ENCODE measurements at places on chromosomes 6 and 20.

- DNase-seq: no peak
Measured at GRCh38 chr6:16372029-16372776, 133.8 kb downstream of the GMPR start.

DNA sequence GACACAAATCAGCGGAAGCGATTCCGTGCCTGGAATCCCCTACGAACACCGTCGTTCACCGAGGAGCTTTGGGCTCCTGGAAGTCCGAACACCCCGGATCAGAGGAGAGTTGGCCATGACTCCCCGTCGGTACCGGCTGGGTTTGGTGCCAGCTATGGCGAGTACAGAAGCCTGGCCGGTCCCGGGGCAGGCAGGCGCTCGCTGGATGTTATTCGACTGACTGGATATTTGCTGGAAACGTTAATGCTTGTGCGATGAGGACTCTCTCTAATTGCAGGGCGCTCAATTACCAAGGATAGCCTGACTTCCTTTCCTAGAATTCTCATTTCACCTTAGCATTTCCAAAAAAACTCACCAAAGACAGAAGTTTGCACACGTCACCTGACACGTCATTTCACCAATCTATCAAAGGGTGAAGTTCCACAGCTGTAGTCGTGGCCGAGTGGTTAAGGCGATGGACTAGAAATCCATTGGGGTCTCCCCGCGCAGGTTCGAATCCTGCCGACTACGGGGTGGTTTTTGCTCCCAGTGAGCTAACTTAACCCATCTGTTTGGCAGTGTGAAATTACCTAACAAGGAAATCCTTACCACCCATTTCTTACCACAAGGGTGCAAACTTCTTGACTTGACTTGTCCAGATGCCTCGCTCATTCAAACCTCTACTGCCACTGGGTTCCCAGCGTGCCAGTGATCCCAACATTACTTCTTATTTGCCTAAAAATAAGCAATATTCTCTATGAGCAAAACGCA is 22.7 kb upstream of the ZNF184 start:
- no peak for DNase-seq

GRCh38 chr20:19885939-19886660 is 128.0 kb downstream of the RIN2 start:
- no peak for DNase-seq

DNA sequence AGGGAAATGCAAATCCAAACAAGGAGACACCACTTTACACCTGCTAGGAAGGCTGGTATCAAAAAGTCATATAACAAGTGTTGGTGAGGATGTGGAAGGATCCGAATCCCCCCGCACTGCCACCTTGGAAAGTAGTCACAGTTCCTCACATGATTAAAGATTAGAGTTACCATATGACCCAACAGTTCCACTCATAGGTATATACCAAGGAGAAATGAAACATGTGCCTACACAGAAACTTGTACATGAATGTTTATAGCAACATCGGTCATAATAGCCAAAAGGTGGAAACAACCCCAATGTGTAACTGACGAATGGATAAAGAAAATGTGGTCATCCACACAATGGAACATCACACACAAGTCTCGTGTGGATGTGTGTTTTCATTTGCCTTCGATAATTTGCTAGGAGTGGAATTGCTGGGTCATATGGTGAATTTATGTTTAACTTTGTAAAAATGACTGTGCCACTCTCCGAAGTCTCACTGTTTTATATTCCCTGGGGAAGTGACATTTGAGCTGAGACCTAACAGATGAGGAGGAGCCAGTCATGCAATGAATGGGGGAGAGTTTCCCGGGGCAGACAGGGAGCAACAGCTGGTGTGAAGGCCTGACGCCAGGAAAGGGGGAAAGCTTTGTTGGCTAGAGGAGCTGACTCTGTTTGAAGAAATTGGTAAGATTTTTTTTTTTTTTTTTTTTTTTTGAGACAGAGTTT is 125.9 kb upstream of the MLN start:
- DNase-seq: no peak

DNA sequence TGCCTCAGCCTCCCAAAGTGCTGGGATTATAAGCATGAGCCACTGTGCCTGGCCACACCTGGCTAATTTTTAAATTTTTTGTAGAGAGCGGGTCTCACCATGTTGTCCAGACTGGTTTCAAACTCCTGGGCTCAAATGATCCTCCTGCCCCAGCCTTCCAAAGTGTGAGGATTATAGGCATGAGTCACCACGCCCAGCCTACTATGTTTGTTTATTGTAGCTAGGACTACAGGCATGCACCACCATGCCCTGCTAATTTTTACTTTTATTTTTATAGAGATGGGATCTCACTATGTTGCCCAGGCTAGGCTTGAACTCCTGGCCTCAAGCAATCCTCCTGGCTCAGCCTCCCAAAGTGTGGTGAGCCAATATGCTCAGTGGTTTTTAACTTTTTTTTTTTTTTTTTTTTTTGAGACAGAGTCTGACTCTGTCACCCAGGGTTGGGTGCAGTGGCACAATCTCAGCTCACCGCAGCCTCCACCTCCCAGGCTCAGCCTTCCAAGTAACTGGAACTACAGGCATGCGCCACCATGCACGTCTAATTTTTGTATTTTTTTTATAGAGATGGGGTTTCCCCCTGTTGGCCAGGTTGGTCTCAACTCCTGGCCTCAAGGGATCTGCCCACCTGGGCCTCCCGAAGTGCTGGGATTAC is 12.0 kb upstream of the DDX43 start:
- no peak for DNase-seq

DNA sequence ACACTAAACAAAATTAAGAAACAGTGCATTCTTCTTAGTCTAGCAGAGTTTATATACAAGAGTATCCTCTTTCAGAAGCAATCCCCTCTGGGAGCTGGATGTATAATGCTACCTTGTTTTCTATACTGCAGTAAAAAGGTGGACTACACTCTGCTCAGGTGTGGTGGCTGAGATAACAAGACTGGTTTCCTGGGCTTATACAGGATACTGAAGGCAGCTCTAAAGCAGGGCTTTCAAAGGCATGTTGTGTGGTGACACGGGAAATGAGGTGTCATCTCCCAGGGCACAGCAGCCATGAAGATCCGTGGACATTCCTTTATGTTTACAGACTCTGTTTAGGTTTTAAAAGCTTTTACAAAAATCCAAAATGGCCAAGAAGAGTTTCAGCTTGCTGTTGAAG is 136.7 kb downstream of the MAP3K4 start:
- no peak for DNase-seq

DNA sequence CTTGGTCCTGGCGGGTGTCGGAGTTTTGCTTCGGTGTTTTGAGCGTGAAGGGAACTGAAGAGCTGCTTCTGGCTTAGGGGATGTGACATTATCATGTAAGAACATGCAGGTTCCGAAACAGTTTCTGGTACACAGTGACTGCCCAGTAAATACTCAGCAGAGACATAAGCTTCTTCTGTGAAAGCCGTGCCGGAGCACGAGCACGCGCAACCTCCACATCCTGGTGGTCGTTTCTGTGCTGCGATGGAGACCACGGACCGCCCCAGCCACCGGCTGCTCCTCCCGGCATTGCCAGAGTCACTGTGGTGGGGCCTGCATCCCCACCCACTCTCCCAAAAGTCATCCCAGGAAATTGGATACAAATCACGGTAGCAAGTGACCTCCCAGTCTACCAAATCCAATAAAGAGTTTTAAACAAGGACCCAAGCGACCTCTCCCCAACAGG is 18.7 kb downstream of the KIF25 start:
- no peak for DNase-seq
